ENCODE measurements at places on chromosomes 2 and 18.

DNA sequence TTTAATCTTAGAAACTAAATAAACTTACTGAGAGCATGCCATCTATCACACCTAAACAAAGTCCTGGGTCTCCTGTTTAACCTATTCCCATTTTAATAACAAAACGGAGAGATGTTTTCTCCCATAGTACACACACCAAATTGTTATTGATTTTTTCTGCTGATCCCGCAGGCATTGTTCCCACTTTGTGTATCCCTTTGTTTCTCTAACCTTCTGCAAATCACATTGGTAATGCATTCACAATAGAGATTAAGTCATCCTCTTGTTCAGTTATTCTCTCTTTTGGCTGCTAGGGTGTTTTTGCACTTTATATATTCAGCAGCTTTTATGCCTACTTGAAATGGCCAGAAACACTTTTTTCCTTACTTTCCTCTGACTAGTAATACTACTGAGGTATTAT, 1071.9 kb upstream of the CDH2 start:
- no peak for DNase-seq

DNA sequence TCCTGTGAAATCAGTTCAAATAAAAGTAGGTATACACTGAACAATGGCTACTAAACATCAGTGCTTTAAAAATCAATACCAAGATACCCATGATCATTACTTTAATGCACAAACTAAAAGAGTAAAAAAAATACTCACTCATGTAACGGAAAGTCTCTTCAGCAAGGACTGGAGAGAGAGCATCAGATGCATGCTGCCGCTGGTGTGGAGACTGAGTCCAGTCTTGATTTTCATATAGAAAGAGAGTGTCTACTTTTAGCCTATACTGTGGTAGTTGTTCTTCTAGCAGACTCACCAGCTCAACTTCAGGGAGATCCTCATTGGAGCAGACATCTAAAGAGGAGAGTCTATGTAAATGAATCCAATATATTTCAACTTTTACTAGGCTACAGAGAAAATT, 44.0 kb downstream of the TRAK2 start:
- no peak for DNase-seq

- DNase-seq = no peak
Measured at GRCh38 chr18:23992941-23993280, 21.6 kb upstream of the TTC39C start.

DNA sequence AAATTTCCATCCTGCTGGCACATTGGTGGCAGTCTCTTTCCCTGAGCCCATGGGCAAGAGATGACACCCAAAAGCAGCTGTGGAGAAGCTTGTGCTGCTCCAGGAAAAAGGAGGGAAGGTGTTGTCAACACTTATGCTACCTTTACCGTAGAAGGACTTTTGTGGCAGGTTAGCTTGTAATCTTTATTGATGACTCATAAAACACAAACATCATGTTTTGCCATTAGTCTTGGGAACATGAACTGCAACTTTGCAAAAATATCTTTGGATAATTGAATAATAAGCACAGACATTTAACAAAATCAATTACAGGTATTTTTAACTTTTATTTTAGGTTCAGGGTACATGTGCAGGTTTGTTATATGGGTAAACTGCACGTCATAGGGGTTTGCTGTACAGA, 33.4 kb downstream of the DRC1 start:
- no peak for DNase-seq

DNA sequence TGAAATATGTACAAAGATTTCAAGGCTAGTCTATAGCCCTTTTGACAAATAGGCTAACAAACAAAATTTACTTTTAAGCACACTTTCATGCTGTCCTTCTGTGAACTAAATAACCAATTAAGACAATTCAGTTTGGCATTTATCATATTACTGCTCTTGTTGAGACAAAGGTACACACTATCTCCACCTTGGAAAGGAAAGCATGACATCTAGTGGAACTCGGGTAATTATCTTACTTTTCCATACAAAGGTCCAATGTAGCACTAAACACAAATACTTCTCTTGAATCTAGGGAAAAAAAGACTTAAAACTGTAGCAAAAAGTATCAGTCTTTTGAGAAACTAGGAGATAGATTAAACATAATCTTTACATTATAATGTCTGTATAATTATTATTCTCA, 125.0 kb upstream of the CD226 start:
- no peak for DNase-seq

- DNase-seq = no peak
Measured at GRCh38 chr18:11146947-11147345, 2.4 kb downstream of the PIEZO2 start.

DNA sequence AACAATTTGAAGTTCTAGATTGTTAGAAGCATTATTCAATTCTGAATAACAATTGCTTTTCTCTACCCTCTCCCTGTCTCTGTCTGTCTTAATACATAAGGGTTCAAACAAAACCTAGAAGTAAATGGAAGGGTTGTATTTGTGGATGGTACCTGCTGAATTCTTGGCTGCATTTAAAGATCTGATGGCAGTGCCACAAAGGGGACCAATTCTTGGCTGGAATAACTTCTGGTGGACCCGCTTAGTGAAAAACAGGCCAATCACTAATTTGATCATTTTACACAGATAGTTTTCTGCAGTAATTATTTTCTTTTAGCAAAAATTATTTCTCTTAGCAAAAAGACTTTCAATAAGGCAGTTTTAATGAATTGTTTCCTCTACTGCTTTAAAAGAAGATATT, 353.5 kb downstream of the MYCN start:
- no peak for DNase-seq

DNA sequence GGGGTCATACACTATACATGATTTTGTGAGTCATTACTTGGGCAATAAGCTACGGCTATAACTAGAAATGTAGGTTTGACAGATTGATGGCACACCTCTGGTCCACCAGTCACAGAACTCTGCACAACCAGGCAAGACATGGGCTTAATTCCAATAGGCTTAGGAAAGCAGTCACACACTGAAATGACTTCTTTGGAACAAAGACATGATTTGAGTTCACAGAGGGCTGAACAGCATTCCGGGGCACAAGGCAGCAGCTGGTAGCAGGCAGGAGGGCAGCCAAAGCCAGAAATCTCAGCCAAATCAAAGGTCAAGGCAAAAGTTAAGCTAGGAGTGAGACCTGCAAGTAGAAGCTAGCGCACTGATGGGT, 27.4 kb downstream of the FABP1 start:
- no peak for DNase-seq

GRCh38 chr2:128602038-128602698, 283.5 kb upstream of the HS6ST1 start:
- DNase-seq = no peak

DNA sequence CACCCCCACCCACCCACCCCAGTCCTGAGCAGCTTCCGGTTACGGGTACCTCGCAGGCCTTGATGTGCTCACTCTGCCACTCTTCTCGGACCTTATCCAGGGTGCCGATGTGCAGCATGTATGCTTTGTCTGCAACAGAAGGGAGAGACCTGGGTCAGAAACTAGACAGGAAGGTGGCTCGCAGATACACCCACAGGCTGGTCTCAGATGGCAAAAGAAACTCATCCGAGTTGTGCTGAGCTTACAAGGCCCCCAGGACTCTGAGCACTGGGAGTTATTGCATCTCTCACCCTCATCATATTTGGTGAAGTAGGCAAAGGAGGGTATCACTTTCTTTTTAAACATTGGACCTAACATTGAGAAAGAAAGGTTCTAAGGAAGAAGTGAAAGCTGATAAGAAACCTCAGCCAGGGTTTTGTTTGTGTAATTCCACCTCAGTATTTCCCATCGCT, 30.6 kb upstream of the EPG5 start:
- no peak for DNase-seq

All from RWPE1 (cell line).